Astrocyte of the cerebellum (primary cell): ENCODE measurements at places on chromosomes 4 and X.

DNA sequence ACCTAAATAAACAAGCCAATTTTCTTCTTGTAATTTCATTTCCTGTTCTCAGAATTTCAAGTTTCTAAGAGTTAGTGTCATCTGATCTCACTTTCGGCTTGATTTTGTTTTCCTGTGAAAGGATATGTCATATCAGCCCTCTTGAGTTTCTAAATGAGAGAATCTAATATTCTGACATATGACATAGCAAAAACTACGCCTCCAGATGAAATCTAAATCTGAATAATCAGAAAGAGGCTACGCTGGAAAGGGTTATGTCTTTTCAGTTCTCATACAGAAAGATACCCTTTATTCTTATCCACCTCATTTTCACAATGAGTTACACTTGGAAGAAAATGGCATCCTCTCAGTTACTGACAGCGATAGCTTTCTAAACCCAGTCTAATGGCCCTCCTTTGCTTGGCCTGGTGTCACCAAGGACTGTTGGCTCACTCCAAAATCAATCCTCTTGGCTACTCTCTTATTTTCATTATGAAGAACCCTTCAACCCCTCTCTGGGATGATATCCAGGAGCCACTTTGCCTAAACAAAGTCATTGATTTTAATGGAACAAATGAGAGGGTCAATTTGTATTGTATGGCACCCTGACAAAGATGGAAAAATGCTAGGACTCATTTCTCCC is 65.6 kb downstream of the ASB9 start:
- DNase-seq: no peak

DNA sequence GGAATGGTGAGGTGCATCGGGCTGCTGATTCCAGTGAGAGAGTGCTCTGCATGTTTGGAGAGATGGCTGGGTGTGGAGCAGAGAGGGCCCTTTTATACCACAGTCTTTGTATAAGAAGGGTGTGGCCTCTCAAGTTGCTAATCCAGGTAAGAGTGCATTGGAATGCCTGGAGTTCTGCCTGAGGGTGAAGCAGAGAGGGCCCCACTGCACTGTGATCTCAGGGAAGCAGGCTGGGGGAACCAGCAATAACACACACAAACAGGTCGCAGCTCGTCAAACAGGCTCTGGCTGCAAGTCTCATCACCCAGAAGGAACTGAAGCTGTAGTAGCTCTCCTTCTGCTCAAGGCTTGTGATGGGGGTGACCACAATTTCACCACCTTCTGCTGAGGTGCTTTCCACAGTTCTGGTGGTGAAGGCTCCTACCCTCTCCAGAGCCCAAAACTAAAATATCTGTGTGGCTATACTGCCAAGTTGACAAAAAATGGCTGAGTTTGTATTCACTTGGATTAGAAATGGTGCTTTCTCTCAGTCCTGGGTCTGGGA is 687.4 kb upstream of the HS3ST1 start:
- DNase-seq: no peak

DNA sequence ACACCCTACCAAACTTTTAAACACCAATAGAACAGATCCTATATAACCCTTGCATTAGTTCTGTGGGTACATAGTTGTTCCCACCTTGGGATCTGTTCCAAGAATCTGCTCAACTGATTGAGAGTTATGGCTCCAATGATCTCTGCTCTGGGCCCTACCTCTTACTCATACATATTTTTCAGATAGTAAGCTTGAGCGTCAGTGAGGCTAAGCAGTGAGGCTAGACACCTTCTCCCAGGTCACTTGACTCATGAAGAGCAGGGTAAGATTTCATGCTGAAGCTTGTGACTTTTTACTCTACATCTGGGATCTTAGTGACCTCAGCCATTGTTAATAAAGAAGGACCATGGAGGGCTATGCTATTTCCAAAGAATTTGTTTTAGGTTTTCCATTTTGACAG is 23.1 kb upstream of the TNIP3 start:
- no peak for DNase-seq

- peak; percentile 48 for DNase-seq
Observed at GRCh38 chrX:74449322-74449936, 28.1 kb downstream of the SLC16A2 start.

GRCh38 chrX:144730471-144730870 is 516.8 kb upstream of the SPANXN1 start:
- DNase-seq: no peak

DNA sequence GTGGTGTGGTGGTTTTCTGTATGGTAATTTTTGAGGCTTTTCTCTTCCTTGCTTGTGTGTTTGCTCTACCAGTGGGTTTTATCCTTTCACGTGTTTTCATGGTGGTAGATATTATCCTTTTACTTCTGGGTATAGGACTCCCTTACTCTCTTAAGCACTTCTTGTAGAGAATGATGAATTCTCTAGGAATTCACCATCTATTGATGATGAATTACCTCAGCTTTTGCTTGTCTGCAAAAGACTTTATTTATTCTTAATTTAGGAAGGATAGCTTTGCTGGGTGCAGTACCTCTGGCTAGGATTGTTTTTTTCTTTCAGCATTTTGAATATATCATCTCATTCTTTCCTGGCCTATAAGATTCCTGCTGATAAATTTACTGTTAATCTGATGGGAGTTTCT is 415.3 kb downstream of the PDGFC start:
- no peak for DNase-seq

GRCh38 chrX:108138814-108139702 is 47.5 kb downstream of the ATG4A start:
- DNase-seq: no peak

GRCh38 chr4:20621476-20621875 is 78.8 kb upstream of the PACRGL start:
- DNase-seq: no peak

- no peak for DNase-seq
Observed at GRCh38 chrX:41728125-41728524, 4.1 kb downstream of the GPR82 start.

DNA sequence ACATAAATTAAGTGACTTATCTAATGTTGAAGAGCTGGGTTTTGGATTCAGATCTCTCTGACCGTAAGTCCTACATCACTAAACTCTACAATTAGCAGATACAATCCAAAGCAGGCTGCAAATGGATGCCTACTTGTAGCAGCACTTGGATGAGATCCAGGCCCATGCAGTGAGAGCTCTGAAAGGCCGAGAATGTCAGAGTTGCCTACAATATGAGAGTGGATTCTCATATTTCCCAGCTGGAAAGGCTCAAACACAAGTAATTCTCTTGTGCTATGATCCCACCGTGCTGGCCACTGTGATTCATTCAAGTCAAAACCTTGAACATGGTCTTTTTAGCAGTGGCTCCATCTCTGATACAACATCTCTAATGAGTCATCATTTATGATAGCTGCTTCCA is 125.4 kb upstream of the CHRDL1 start:
- DNase-seq: no peak

DNA sequence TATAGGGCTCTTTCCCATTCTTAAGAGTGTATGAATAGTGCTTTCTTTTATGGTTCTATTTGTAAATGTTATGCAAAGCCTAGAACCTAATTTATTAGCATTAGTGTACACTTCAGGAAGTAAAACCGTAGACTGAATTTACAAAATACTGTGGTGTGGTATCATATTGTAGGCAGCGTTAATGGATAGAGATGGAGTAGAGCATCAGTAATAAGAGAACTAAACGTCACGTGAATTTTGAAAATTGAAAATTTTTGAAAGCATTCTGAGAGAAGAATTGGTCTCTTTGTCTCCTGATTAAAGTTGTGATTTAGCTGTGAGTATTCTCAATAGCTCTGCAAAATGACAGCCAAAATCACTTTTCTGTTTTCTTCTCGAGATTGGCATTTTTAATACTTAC is 2.9 kb downstream of the STIM2 start:
- DNase-seq: no peak

DNA sequence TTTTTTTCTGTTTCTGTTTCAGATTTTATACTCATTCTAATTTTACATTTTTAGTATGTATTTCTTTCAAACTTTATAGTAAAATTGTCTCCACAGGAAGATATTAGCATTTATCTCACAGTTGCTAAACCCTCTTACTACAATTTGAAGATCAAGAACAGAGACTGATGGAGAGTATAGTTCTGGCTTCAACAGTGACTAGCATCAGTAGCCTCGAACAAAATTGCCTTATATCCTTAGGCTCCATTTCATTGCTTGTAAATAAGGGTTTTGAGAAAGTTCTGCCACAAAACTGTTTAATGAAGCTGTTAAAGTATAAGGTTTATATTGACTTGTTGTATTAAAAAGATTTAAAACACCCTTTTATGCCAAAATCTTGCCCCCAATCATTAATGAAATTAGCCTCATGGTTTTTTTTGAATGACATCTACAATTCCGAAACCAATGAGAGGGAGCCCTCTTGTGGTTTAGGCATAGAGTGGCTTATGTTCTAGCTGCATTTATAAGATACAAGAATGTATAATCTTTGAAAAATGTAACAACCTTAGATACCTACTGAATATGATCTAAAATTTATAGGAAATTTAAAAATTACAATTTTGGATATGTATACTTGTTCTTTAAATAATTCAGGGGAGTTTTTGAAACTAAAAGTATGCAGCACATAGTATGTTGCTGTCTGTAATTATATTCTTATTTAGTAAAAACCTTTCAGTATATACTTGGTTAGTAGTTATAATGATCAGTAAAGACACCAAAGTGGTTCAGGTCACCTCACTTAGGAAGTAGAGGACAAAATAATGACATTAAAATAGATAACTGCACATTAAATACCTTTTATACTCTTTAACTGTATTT is 109.8 kb upstream of the HPGD start:
- DNase-seq: peak; percentile 32

GRCh38 chr4:6123541-6123940 is 76.8 kb downstream of the JAKMIP1 start:
- no peak for DNase-seq

GRCh38 chr4:118850488-118851173 is 14.7 kb upstream of the SEC24D start:
- DNase-seq: no peak

- DNase-seq: no peak
Observed at GRCh38 chrX:154372612-154373022, 1.8 kb downstream of the FLNA start.

DNA sequence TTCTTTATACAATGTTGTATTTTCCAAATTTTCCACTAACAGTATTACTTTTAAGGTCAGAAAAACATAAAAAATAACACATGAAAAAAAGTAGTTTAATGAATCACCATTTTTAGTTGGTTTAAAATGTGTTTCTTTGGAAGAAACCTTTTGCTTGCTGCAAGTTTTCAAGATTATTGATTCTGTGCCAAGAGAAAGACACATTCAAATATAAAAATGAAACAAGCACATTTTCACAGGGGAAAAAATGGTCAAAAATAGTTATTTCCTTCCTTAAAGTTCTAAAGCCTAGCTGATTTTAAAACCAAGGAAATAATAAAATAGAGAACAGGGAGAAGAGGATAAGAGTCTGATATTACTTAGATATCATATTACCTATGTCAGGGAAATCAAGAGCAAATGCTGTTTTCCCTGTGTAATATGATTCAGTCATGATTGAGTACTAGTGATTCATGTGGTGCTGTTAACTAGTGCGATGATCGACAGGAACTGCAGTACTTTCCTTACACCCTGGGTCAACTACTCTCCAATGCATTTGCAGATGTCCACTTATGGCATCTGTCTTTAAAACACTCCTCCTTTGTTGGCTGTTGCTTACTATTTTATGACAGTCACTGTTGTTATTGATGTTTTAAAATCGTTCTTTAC is 103.8 kb downstream of the CAMK2D start:
- no peak for DNase-seq

DNA sequence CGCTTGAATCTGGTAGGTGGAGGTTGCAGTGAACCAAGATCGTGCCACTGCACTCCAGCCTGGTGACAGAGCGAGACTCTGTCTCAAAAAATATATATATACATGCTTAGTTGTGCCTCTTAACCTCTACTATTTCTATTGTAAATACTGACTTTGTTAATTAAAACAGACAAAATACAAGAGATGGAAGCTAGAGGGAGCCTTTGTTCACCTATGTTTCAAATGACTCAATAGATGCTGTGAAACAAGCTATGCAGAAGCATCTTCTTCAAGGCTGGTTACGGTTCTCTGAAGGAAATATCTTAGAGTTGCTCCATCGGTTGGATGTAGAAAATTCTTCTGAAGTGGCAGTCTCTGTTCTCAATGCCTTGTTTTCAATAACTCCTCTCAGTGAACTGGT is 6.2 kb downstream of the NCAPG start:
- DNase-seq: peak; percentile 75

- DNase-seq: no peak
Observed at GRCh38 chr4:19623866-19624265, 627.8 kb upstream of the SLIT2 start.

DNA sequence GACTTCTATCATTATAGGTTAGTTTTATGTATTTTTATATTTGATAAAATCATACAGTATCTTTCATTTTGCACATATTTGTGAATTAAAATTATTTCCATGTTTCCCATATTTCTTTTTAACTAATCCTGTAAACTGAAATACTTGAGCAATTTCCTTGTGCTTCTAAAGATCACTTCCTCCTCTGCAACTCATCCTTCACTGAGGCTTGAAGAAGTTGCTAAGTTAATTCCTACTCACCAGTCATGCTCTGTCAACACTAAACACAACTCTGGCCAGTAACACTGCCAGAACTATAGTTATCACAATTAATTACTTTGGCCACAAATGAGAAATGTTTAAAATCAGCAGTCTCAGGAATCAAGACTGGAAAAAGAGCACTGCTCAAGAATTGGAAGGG is 6.7 kb downstream of the SPATA4 start:
- no peak for DNase-seq

GRCh38 chr4:54140287-54140686 is 40.3 kb downstream of the GSX2 start:
- DNase-seq: no peak

GRCh38 chr4:8897251-8898167 is 25.9 kb upstream of the HMX1 start:
- no peak for DNase-seq

- DNase-seq: no peak
Observed at GRCh38 chr4:25925486-25926201, 11.6 kb downstream of the SMIM20 start.

- DNase-seq: no peak
Observed at GRCh38 chr4:98958065-98958464, 29.1 kb upstream of the EIF4E start.

GRCh38 chr4:76459291-76459723 is 24.3 kb downstream of the SHROOM3 start:
- DNase-seq: peak; percentile 95

- no peak for DNase-seq
Observed at GRCh38 chr4:61517144-61517543, 317.0 kb downstream of the ADGRL3 start.

DNA sequence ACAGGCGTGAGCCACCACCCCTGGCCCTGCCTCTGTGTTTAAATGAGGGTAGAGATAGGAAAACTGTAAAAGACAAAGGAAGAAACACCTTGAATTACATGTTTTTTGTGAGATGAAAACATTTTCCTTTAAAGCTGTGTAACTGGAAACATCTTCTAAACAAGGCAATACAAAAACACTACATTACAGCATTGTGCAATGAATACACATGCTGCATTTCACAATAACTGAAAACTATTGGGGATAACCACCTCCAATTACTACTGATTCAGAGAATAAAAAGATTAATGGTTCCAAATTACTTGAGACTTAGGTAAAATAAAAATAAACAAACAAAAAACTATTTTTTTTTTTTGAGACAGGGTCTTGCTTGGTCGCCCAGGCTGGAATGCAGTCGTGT is 7.6 kb upstream of the OGT start:
- DNase-seq: no peak
